ENCODE measurements at places on chromosomes 13 and 19. TPM values are rescaled to one million over a fixed set of nuclear protein-coding genes. Genes with fewer than 3 reads are reported as not detected.
A peak's percentile ranks its signal among the peaks of the same experiment; 100 is the strongest.

GRCh38 chr19:4803736-4804695 is 12.5 kb downstream of the FEM1A start:
- no peak overlapping the region for H3K4me3 ChIP-seq
- no peaks in the 10 kb centered on the region for H3K36me3 ChIP-seq
- H3K27ac ChIP-seq = no peak overlapping the region
- no peaks in the 10 kb centered on the region for H3K27me3 ChIP-seq
- no peaks in the 10 kb centered on the region for H3K4me1 ChIP-seq

- no peaks in the 10 kb centered on the region for H3K4me1 ChIP-seq
- peaks cover 19% of the 10 kb centered on the region for H3K27me3 ChIP-seq
- no peak overlapping the region for H3K27ac ChIP-seq
- peak; percentile 24 for DNase-seq
- H3K4me3 ChIP-seq = no peak overlapping the region
- no peaks in the 10 kb centered on the region for H3K36me3 ChIP-seq
These were observed 19.0 kb downstream of the CD177 start for GRCh38 chr19:43372462-43372861.

GRCh38 chr13:21011378-21011777 is 50.0 kb downstream of the LATS2 start:
- H3K27ac ChIP-seq = peak overlapping the region; percentile 45
- no peak for DNase-seq
- no peak overlapping the region for H3K4me3 ChIP-seq

DNA sequence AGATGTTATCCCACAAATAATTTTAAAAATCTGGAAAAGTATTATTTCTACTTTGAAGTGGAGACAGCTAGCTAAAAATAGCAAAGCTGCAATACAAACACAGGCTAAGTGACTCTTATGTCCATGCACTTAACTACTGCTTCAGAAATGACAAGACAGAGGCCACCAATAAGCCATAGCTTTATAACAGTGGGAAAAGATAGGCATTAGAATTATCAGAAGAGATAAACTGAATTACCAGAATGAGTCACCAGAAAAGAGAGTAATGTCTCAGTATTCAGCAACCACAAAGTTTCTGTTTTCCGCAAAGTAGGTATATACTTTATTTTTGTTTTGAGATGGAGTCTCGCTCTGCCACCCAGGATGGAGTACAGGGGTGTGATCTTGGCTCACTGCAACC is 17.1 kb downstream of the CLN5 start:
- H3K4me1 ChIP-seq = no peaks in the 10 kb centered on the region
- H3K36me3 ChIP-seq = peaks cover 37% of the 10 kb centered on the region
- H3K27me3 ChIP-seq = no peaks in the 10 kb centered on the region
- H3K27ac ChIP-seq = no peak overlapping the region
- DNase-seq = peak; percentile 15

DNA sequence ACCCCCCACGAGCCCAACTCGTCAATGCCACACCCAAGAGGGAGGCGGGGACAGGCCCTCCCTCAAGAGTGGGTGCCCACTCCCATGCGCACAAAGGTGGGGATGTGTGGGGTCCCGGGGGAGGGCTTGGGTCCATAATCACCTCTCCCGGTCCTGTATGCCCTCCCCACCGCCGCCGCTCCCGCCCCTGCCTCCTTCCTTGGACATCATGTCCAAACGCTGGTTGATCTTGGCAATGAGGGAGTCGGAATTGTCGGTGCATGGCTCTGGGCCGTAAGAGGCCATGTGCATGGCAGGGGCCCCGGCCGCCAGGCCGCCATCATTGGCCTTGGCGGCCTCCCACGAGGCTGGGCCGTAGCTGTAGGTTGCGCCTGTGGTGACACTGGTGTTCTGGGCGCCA is 5.9 kb downstream of the AKAP8 start:
- H3K4me1 ChIP-seq = peaks cover 8% of the 10 kb centered on the region
- H3K36me3 ChIP-seq = peaks cover 45% of the 10 kb centered on the region
- H3K27me3 ChIP-seq = no peaks in the 10 kb centered on the region
- no peak overlapping the region for H3K27ac ChIP-seq
- no peak for DNase-seq

The GSX1 gene
- total RNA-seq = not detected

The KCNC3 gene
- total RNA-seq = not detected

GRCh38 chr13:73138638-73139491 is 80.1 kb downstream of the KLF5 start:
- H3K27me3 ChIP-seq = no peaks in the 10 kb centered on the region
- peaks cover 14% of the 10 kb centered on the region for H3K4me1 ChIP-seq
- H3K4me3 ChIP-seq = no peak overlapping the region
- H3K36me3 ChIP-seq = no peaks in the 10 kb centered on the region
- peak overlapping the region; percentile 70 for H3K27ac ChIP-seq

DNA sequence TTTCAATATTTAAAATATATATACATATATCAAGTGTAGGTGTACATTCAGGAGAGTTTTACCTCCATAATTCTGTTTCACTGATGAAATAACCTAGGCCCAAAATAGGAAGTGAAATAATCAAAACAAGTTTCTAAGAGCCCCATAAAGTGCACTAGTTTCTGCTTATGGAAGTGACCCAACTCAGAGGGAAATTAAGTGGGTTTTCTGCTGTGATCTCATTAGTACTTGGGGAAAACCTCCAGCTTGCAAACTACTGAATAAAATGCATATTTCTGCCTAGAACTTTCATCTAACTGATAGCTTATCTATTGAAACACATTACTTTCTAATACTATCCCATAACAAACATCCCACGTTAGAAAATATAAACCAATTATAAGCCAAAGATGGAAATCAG is 45.4 kb upstream of the MIR17HG start:
- no peaks in the 10 kb centered on the region for H3K36me3 ChIP-seq
- no peaks in the 10 kb centered on the region for H3K27me3 ChIP-seq
- no peaks in the 10 kb centered on the region for H3K4me1 ChIP-seq
- DNase-seq = no peak
- no peak overlapping the region for H3K4me3 ChIP-seq
- H3K27ac ChIP-seq = no peak overlapping the region

The TMEM86B gene
- 0.18 TPM for total RNA-seq

DNA sequence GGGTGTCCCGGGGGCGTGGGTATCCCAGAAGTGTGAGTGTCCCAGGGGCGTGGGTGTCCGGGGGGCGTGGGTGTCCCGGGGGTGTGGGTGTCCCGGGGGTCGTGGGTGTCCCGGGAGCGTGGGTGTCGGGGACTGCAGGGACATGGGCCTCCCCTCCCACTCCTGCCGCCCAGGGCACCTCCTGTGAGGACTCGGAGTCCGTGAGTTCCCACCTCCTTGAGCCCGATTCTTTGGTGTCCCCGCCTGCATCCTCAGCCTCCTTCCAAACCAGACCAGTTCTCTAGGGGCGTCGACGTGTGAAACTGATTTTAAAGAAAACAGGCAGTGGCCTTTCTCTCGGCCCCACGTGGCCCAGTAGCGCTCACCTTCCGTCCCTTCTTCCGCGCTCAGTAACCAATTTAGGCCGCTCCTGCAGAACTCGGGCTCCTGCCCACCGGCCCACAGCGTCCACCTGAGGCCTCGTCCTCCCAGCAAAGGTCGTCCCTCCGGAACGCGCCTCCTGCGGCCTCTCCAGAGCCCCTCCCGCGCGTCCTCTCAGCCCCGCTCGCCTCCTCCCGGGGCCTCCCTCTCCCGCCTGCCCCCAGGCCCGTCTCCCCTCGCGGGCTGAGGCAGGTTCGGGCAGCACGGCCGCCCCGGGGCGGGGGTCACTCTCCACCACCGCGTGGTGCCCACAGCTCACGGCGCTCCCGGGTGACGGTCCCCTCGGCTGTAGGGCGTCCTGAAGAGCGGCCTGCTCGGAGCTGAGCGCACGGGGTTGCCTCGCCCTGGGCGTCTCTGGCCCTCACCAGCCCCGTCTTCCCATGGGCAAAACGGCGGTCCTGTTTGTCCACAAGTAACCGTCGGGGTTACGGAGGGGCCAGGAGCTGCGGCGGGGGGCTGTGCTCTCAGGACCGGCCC is 3.8 kb downstream of the F7 start:
- H3K36me3 ChIP-seq = no peaks in the 10 kb centered on the region
- H3K4me1 ChIP-seq = peaks cover 4% of the 10 kb centered on the region
- no peak overlapping the region for H3K4me3 ChIP-seq
- peaks cover 34% of the 10 kb centered on the region for H3K27me3 ChIP-seq
- DNase-seq = no peak

The FOSB gene
- total RNA-seq = 31.9 TPM

The PSG1 gene
- 1.1 TPM for total RNA-seq

The ZFR2 gene
- total RNA-seq = not detected

DNA sequence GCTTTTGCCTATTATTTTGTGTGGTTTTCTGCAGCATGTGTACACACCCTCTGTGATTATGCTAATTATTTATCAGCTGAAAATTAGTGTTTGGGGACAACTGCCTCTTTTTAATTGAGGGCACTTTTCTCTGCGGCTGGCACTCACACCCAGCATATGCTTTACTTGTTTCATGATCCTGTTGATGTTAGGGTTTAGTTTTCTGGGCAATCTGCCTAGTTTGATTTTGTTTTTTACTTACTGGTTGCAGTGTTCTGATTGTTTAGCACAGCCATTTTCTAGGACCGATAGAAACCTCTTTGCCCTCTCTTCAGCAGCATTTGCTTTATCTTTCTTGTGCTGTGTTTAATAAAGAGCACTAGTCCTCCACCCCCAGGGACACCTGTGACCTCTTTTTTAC is 161.6 kb downstream of the PAN3 start:
- H3K4me1 ChIP-seq = no peaks in the 10 kb centered on the region
- no peak overlapping the region for H3K4me3 ChIP-seq
- H3K27me3 ChIP-seq = no peaks in the 10 kb centered on the region
- H3K36me3 ChIP-seq = 0 out of 2 replicates have a peak, but pooled peaks cover 1% of the 10 kb centered on the region
- no peak for DNase-seq

- H3K4me3 ChIP-seq = no peak overlapping the region
- H3K27me3 ChIP-seq = no peaks in the 10 kb centered on the region
- H3K36me3 ChIP-seq = peaks cover 49% of the 10 kb centered on the region
- DNase-seq = no peak
These were observed 35.0 kb downstream of the SUGP2 start for GRCh38 chr19:18998276-18998675.

DNA sequence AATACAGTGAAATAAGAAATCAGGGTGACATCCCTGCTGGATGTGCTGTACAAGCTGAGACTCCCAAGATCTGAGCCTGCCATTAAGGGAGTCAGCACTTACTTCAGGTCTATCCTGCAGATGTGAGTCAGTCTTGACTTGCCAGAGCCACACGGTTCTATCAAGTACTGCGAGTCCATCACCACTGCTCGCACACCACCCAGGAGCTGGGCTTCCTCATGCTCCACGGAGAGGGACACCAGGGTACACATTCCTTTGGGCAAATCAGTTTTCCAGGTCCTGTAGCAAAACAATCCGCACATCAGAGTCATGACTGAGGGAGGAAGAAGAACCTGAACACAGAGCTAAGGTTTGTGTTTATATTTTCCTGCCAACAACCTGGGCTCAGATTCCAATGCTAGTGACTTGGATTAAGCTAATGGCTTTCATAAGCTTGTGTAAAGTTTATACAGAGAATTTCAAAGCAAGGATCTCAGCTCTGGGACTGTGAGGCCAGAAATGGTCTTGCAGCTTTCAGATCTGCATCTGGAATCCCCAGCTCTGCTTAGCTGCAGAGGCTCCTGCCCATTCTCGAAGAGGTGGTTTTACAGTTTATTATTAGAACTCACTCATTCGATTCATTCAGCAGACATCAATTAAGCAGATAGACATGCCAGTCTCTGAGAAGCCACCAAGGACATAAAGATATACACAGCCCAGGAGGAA is 90.6 kb downstream of the KL start:
- H3K4me1 ChIP-seq = peaks cover 36% of the 10 kb centered on the region
- peaks cover 55% of the 10 kb centered on the region for H3K36me3 ChIP-seq
- H3K27me3 ChIP-seq = no peaks in the 10 kb centered on the region
- no peak overlapping the region for H3K4me3 ChIP-seq
- peak; percentile 62 for DNase-seq

DNA sequence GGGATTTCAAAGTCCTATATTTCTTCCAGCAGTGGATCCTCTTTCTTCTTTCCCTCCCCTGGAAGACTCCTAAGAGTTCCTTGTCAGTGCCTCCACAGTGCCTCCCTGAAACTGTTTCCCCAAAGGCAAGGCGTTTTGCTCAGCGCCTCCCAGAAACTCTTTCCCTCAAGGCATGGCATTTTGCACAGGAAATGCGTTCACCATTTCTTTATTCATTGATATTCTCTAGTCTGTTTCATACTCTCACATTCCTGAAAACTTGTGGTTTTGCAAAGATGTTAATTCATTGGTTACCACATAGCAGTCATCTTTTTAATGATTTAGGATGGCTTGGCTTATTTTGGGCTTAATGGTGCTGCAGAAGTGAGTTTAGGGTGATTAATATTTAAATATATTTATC is 177.3 kb upstream of the SLC10A2 start:
- H3K4me1 ChIP-seq = no peaks in the 10 kb centered on the region
- H3K4me3 ChIP-seq = no peak overlapping the region
- no peak for DNase-seq
- no peak overlapping the region for H3K27ac ChIP-seq

All from IMR-90 (cell line).